Pericardium fibroblast (primary cell): ENCODE measurements at places on chromosomes 3 and 15. TPM values are rescaled to one million over a fixed set of nuclear protein-coding genes. Genes with fewer than 3 reads are reported as not detected.

The PXK gene
- total RNA-seq: 39.7 and 56.2 TPM in 2 replicates

The CLDN1 gene
- total RNA-seq: 0.09 and 0.70 TPM in 2 replicates

The RPUSD2 gene
- 6.1 and 8.5 TPM in 2 replicates for total RNA-seq

The C2CD4A gene
- total RNA-seq: 0.12 TPM in 1 of 2 replicates, not detected in the other

The FAM3D gene
- not detected in 2 replicates for total RNA-seq

The TLR9 gene
- total RNA-seq: under 0.01 TPM in 1 of 2 replicates, not detected in the other

The PDIA3 gene
- 178 and 277 TPM in 2 replicates for total RNA-seq

The CEP19 gene
- total RNA-seq: 5.2 and 5.6 TPM in 2 replicates

The GOLGA8G gene
- not detected in 2 replicates for total RNA-seq

The CKMT1A gene
- total RNA-seq: not detected in 2 replicates

The CHRM5 gene
- under 0.01 TPM in 2 replicates for total RNA-seq

The FRMD4B gene
- 3.0 and 6.0 TPM in 2 replicates for total RNA-seq

The CSPG4 gene
- total RNA-seq: 8.2 and 17.9 TPM in 2 replicates
